ENCODE measurements at places on chromosomes 12 and 14.

- DNase-seq, result no peak
Measured at GRCh38 chr14:78701246-78701645, 531.1 kb downstream of the NRXN3 start.

- no peak for DNase-seq
Measured at GRCh38 chr14:89327771-89328212, 89.2 kb downstream of the FOXN3 start.

DNA sequence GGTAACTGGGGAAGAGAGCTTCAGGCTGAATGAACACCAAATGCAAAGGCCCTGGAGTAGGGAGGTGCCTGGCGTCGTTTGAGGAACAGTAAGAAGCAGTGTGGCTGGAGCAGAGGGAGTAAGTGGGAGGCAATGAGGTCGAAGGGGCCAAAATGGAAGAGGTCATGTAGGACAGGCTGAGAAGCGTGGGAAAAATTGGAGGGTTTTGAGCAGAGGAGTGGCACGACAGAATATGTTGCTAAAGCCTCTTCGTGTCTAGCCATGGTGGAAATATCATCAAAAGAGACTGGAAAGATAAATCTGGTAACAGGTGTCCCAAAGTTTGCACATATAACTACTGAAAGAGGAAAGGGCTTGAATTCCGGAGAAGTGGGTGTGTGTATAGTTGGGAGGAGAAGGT lies 1.9 kb downstream of the TRIM9 start:
- no peak for DNase-seq

DNA sequence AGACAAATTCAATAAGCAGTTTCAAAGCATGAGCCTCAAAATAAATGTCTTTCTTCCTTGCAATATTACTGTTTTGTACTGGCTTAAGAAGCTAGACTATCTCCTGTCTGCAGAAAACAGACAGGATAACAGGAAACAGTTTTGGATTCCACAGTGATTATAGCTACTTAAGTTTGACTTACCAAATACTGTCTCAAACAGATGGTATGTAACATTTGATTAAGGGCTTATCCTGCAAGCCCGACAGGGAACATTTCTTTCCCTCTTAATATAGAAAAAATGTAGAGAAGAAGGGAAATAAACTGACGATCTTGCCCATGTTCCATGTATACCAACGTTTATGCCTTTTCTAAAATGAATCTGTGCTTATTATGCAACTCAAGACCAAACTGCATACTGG lies 179.9 kb upstream of the EEA1 start:
- no peak for DNase-seq

GRCh38 chr14:61547186-61548069 lies 147.9 kb upstream of the HIF1A start:
- DNase-seq, result no peak

GRCh38 chr12:93153321-93153720 lies 224.2 kb upstream of the EEA1 start:
- no peak for DNase-seq

- DNase-seq, result no peak
Measured at GRCh38 chr14:69917287-69917686, 38.1 kb downstream of the SMOC1 start.

DNA sequence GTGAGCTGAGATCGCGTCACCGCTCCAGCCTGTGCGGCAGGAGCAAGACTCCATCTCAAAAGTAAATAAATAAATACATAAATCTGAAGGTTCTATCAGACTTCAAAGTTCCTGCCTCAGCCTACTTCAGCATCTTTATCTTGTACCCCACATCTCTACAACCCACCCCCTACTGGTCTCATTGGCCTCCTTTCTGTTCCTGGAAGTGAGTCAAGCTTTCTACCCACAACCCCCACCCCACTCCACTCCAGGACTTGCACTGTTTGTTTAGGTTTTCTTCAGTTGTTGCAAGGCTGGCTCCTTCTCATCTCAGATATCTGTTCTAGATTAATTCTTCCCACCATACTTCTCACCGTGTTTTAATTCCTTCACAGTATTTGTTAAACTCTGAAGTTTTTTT lies 714 bp upstream of the PSMC6 start:
- DNase-seq, result peak; percentile 27

- DNase-seq, result no peak
Measured at GRCh38 chr14:105377555-105378182, 20.7 kb upstream of the TEX22 start.

DNA sequence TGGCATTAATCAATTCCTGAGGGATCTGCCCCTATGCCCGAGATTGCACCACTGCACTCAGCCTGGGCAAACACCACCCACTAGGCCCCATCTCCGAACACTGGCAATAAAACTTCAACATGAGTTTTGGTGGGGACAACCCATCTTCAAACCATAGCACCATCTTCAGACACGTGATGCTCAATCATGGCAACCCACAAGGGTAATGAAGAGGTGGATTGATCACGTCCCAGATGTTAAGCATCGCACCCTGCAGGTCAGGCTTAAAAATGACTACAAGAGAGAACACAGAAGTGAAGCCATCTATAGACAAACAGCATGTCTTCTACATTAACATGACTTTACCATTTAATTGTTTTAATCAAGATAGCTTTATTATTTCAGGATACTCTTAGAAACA lies 42.8 kb upstream of the DDHD1 start:
- DNase-seq, result no peak

DNA sequence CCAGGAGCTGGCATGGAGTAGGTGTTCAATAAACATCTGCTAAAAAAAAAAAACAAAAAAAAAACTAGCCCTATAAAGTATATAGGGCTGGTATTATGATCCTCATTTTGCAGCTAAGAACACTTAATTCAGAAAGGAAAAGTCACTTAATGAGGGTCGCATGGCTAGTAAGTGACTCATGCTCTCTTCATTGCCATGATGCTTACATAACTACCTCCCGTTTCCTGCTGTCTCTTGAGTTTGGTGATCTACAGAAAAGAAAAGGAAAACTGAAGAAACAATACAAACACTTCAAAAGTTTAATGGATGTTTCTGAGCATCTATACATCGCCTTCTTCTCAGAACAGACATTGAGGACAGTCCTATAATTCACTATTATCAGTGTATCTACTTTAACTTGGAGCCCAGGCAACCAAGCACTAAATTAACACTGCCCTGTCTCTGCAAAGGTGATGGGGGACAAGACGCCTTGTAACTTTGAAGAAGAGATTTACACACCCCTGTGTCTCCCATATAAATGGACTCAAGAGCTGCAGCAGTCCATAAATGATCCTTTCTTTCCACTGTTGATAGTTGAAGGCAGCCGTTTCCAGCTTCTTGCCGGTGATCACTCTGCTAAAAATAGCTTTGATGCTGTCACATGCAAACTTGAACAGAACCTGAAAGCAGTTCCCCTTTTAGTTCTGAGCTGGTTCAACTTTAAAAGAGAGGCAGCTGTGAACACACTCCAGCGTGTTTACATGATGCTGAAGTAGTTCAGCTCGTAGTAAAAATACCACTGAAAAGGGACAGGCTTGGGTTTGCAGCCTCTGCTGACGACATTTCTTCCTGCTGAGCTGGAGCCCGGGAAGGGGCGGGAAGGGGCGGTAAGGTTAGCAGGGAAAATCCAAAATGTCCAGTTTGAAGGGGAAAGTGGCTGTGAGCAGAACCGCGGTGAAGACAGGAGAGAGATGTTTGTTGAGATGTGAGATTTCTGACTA lies 113.3 kb downstream of the FOXN3 start:
- DNase-seq, result peak; percentile 89

- DNase-seq, result no peak
Measured at GRCh38 chr12:69688021-69688420, 11.1 kb downstream of the BEST3 start.

DNA sequence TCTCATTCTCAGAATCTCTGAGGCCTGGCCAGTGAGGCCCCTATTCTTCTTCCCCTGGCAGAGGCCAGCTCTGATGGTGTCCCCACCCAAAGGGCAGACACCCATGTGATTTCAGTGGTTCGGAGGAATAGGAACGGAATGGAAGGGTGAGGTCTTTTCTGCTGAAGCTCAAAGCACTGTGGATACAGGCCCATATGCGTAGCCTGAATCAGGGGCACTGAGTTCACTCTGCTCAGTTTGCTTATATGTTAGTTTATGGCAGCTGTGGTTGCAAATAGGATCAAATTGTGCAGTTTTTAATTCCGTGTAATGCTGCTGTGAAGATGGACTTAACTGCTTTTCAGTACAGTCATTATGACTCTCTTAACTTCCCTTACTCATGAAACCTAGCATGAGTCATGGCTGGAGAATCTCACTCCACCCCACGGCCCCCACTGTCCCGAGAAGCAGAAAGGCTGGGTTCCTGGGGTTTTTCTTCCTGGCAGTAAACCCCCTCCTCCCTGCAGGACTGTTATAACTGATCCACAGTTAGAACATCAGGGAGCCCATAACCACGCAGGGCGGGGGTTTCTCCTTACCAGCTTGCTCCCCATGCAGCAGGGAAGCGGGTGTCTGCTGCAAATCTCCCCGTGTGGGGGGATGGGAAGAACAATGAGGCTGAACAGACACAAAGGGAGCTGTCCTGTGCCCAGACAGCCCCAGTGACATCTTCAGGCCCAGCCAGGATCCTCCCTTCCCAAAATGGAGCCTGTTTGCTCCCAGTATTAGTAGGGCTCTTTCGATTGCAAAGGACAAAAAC lies 122.7 kb downstream of the SLC38A6 start:
- DNase-seq, result peak; percentile 84

DNA sequence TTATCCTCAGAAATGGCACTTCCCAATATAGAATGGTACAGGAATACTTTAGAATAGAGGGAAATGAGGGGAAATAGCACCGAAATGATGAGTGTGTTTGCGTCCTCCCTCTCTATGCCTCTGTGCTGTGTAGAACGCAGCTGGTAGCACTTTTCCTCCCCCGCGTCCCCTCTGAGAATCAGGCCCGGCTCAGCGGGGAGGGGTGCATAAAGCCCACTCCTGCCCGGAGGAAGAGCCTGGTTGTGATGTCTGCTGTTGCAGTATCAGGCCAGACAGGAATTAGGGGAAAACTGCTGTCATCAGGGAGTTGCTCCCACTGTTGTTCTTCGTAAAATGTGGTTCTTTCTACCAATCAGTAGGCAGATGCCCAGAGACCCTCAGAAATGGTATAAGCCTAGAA lies 76.0 kb downstream of the GALNT8 start:
- no peak for DNase-seq

DNA sequence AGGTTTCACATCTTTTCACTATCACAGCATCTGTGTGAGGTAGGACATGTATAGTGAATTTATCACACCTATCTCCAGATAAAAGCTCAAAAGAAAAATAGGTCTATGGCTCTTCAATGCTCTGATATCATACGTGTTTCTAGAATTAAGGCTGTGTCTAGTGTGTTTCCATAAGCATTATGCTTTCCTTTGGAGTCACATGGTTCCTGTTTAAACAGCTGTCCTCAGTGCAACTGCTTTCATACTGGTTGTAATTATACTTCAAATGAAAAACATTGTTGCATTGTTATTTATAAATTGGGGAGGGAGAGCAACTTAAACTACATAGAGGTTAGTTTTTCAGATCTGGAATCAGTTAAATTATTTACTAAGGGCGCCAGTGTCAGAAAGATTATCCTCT lies 151.6 kb downstream of the SYT1 start:
- DNase-seq, result no peak

DNA sequence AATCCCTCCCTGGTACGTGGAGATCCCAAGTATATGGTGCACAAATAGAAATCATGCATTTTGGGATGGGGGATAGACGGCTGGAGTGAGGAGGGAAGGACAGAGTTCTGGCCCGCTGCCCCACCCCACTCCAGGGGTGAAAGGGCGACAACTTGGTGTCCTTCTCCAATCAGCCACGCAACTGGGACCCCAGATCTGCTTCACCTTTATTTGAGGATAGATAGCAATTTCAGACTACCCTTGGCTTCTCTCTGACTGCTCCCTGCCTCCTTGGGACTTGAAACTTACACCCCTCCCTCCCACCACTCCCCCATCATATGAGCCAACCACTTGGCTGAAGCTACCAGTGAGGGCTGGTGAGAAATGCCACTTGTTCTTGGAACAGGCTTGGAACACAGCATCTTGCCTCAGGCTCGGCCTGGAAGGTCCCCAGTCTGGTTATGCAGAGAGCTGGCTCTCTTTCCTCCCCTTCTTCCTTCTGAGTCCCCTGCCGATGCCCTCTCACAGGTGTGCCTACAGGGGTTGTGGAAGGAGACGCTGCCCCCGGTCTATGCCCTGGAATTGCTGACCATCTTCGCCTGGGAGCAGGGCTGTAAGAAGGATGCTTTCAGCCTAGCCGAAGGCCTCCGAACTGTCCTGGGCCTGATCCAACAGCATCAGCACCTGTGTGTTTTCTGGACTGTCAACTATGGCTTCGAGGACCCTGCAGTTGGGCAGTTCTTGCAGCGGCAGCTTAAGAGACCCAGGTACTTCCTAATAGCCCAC lies 8.1 kb downstream of the OAS3 start:
- DNase-seq, result no peak

GRCh38 chr12:106645074-106645421 lies 62.2 kb downstream of the RFX4 start:
- no peak for DNase-seq

DNA sequence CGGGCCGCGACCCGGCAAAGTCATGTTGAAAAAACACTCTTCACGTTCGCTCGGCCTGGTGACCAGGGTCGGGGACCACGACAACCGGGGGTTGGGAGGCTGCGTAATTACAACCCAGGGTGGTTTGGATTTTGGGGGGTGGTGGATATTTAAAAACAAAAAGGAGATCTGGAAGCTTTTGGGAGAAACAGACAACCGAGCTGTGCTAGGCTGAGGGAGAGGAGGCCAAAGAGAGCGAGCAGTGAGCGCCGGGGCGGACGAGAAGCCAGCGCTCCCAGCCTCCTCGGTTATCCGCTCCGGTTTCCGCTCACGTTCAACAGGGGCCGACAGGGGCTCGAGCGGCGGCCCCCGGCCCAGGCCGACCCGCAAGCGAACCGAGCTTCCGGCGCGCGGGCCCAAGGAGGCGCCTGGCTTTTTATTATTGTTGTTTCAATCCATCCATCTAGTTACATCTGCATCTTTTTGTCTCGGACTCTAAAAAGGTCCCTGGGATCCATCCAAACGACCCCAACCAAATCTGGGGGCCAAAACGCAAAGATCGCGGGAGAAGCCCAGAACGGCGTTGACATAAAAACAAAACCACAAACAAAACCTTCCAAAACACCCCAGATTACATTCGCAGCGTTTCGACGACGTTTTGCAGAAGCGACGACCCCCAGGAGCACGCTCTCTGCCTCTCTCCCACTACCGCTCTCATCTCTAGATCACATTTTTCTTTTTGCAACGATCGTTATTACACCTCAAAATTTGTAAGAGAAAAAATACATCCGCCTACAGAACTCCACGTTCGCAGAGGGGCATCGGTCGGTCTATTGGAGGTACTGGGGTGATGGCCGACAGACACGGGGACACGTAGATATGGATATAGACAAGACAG lies 771 bp downstream of the OTX2 start:
- DNase-seq, result no peak

Data from Kasumi-1 (cell line).